ENCODE measurements at places on chromosomes 16 and 17.

DNA sequence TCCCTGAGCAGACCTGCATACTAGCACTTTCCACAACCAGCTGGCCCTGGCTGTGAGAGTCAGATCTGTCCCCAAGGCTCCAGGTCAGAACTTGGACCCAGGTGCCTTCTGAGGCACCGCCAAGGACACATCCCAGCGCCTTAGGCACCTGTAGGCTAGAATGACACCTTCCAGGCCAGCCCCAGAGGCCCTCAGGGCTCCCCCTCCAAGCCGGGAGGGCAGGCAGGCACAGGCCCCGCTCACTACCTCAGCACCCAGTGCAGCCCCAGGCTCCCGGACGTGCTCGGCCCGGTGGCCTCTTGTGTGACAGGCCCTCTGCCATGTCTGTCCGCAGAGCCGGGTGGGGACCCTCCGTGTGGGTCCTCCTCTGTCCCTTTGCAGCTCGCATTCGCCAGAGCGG lies 56.3 kb upstream of the CMIP start:
- no peak for DNase-seq

- no peak for DNase-seq
Measured at GRCh38 chr17:7130621-7131422, 16.2 kb upstream of the ASGR2 start.

DNA sequence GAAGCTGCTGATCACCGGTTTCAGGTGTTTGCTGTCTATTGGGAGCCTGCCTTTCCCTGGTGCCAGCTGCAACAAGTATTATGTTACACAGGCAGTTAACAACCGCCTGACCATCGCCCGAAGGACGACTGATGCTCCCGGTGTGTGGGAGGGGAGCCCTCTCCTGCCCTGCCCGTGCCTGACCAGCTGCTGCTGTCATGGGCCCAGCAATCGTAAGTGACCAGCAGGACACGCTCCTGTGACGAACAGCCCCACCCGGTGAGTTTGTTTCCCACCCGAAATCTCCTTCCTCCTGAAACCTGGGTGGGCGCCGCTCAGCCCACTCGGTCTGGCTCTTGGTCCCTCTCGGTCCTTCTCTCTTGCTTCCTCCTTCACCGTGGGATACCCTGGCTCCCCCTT lies 17.9 kb upstream of the UBE2I start:
- DNase-seq = no peak

- no peak for DNase-seq
Measured at GRCh38 chr16:50609049-50609448, 60.9 kb downstream of the NKD1 start.

- no peak for DNase-seq
Measured at GRCh38 chr17:75514919-75515495, 330 bp downstream of the CASKIN2 start.

DNA sequence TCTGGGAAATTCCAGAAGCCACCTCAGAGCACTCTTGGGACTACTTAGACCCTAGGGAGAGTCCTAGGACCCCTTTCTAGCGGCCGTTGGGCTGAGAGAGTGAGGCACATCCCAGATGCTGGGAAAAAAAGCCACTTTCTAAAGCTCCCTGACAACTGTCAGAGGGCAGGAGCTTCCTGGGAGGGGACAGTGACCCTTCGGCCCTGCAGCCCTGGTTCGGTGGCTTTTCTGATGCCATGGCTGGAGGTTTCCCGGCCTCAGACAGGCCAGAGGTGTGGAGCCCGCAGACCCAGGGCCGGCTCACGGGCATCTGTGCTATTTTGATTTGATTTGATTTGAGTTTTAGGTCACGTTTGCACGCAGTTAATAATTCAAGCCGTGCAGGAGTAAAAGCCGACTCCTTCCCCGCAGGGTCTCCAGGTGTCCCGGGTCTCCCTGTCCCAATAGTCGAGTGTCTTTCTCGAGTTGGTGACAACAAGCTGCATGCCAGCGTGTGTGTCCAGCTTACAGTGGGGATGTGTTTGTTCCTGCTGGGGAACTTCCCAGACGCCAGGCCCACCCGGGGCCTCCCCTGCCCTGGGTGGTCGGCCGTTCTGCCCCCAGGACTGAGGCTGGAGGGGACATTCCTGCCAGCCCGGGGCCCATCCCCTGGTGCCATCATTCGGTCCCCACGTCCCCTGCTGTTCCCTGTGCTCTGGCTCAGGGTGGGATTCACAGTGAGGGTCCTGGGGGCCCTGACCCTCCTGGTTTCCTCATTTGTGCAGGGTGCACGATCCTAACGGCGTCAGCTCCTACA lies 1.0 kb upstream of the CBFA2T3 start:
- no peak for DNase-seq

DNA sequence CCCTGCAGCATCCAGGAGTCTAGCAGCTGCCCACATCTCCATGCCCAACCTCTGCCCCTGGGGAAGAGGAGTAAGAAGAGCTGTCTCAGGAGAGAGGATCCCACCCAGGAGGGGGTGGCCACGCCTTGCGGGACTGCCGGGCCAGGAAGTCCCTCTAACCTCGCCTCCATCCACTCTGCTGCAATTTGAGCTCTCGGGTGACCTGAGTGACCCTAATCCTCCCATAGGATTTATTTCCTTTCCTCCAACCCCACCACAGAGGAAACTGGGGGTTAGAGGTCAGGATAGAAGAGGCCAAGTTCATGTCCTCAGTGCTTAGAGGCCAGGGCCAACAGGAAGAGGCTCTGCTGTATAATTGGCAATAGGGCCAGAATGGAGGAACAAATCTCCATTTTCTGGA lies 22.6 kb upstream of the NGFR start:
- DNase-seq = no peak

- DNase-seq = no peak
Measured at GRCh38 chr16:4176906-4177417, 60.7 kb upstream of the ADCY9 start.

DNA sequence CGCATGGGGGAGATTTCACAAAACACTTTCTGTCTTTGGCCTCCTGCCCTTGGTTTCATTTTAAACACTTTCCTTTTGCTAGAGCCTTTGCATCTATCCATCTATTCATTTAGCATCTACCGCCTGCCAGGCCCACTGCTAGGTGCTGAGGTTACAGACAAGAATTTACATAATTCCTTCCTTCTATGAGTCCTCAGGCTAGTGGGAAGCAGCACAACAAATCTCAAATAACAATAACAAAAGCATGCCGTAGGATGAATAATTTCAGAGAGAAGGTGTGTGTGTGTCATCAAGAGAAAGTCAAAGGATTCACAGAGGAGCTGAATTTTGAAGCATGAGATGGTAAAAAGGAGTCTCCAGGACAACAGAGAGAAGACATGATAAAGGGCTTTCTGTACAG lies 6.1 kb upstream of the SLC46A1 start:
- DNase-seq = no peak

GRCh38 chr17:28907709-28908475 lies 5.0 kb upstream of the DHRS13 start:
- DNase-seq = no peak

GRCh38 chr17:83012200-83012785 lies 67.1 kb upstream of the METRNL start:
- DNase-seq = peak; percentile 65

GRCh38 chr16:54160939-54161897 lies 125.4 kb downstream of the IRX3 start:
- DNase-seq = no peak

DNA sequence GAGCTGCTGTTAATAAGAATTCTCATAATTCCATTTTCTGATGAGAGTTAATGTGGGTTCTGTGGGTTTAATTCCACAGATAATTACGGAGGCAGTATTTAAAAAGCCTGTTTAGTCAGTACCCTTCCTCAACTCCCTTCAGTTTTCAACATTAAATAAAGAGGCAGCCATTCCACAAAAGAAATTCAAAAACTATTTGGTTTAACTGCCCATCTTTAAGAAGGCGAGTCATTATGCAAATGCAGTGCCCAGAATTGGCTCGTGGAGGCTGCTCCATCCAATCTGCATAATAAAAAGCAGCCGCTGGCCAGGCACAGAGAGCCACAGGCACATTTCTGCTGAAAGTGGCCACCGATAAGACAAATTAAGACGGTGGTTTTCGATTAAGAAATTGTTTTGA lies 194.4 kb upstream of the TOX3 start:
- no peak for DNase-seq

DNA sequence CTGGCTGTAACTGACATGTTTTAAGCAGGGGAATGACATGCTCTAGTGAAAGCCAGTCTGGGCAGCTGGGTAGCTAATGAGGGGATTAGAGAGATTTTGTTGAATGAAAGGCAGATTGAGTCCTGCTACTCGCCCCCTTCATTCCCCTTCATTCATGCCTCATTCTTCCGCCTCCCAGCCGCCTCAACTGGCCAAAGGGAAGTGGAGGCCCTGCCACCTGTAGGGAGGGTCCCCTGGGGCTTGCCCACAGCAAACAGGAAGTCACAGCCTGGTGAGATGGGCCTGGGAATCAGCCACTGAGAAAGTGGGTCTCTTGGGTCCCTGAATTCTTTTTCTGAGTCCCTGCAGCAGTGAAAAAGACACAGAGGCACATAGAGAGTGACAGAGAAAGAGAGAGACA lies 1.1 kb upstream of the CD19 start:
- DNase-seq = no peak

Data from NCI-H446 treated with DMSO at 0.1 percent for 48 hours (cell line).